ENCODE measurements at places on chromosomes 5 and 9.

GRCh38 chr5:43367909-43368669 is 44.1 kb downstream of the CCL28 start:
- no peak for DNase-seq

DNA sequence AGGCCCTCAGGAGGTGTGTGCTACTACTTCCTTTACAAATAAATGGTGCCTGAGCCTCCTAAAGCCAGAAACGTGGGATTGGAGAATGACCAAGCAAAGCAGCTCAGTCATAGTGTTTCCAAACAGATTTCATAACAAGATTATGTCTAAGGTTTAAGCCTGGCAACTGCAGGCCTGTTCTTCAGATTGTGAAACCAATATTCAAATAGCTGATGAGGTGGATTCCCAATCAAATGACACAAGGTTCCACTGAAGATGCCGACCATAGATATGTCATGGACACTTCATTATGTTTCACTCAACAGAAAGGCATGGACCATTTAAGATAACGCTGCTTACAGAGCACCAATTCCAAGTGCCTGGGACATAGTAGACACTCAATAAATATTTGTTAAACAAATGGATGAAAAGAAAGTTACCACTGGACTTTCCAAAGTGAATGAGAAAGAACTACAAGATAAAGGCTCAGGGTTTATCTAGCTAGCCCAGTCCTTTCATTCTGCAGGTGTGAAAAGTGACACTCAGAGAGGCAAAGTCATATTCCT is 189.5 kb downstream of the ACTL7B start:
- DNase-seq, result no peak

GRCh38 chr5:115096034-115096769 is 73.5 kb downstream of the TRIM36 start:
- DNase-seq, result no peak

- DNase-seq, result no peak
Observed at GRCh38 chr5:73764996-73765395, 139.0 kb downstream of the ARHGEF28 start.

DNA sequence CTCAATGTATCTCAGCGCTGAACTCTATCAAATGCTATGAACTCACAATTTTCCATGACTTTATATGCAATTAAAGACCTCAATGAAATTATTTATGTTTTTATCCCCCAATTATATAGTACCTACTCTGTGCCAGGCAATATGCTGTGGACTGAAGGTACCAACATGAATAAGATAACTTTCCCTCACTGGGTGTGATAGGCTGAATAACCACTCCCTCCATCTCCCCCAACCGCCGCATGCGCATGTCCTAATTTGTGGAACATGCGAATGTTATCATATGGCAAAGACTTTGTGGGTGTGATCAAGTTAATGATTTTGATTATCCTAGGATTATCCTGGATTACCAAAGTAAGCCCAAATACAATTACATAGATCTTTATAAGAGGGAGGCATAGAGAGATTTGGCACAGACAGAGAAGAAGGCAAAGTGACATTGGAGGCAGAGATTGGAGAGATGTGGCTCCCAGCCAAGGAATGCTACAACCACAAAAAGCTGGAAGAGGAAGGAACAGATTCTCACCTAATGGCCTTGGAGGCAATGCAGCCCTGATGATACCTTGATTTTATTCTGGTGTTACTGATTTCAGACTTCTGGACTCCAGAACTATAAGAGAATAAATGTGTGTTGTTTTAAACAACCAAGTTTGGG is 149.1 kb upstream of the VCAN start:
- DNase-seq, result no peak

DNA sequence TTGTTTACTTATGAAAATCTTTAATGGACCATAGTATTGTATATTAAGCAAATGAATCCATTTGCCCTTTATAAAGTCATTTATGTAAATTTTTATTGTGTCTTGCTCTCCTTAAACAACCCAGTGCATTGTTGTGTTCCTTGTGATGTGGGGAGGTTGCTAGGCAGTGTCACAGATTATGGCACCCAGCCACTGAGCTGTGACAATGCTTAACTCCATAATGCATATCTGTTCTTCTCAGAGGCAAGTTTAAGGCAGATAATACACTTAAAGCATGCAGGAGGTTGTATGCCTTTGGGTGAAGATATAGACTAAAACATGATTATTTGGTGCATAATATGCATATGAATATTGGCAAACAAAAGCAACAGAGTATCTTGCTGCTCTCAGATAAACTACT is 269.6 kb upstream of the RIOK2 start:
- no peak for DNase-seq

GRCh38 chr9:87280421-87280820 is 217.2 kb upstream of the DAPK1 start:
- DNase-seq, result no peak

DNA sequence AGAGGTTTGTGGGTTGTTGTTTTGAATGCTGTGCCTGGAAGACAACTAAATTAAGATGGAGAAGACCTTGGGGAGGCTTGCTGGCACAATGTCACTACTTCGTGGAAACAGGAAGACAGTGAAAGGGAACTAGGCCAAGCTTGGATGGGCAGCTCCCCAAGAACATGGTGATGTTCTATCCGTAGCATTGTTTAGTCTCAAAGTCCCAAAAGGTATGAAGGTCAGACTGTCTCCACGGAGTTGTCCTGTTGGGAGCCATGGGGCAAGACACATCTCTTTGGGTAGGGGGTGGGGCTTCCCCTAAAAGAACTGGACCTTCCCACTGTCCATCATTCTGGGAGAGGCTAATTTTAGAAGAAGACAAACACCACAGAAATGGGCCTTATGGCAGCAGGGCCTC is 140.5 kb downstream of the ENTREP1 start:
- no peak for DNase-seq

DNA sequence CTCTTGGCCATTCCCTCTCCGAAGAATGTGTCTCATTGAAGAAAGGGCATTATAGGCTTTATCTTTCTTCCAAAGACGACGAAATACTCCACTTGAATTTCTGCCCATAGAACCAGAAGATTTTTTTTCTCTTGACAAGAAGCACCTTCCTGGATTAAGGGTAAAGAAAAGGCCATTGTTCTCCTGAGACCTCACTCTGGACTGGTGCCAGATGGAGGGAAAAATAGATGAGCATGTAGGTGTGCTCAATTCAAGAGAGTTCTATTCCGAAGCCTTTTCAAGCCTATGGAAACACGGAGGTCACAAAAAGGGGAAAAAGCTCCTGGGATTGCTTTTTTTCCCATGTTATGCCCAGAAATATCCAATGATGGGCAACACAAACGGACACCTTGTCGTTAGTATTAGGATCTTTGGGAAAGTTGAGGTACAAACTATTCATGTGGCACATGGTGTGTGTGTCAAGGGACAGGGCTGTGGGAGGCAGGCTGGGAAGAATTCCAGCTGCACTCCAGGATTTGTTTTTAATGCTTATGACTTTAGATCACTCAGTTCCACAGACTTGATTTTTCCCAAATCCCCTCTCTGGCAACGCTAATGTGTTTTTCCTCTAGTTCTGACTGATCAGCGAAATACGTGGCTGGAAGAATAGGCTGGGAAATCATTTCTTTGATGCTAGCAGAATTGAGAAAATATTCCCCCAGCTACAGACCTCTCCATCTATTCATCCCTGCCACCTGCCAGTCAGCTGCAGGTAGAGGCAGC is 89.9 kb downstream of the SIL1 start:
- no peak for DNase-seq

GRCh38 chr5:67006500-67006848 is 190.1 kb downstream of the CD180 start:
- no peak for DNase-seq

DNA sequence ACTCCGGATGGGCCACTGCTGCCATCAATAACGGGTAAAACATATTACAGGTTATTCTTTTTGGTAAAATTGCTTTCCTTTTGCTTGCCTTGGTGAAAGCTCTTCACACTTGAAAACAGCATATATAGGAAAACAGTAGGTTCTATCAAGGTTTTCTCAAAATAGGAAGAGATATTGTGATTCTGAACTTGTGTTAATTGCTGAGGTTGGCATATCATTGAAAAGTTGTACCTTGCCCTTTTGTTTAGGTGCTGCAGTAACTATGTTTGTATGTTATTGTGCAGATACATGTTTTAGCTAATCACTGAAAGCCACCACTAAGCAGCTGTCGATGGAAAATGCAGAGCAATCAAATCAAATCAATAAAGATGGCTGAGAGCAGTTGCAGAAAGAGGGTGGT is 78.0 kb upstream of the C6 start:
- DNase-seq, result no peak

DNA sequence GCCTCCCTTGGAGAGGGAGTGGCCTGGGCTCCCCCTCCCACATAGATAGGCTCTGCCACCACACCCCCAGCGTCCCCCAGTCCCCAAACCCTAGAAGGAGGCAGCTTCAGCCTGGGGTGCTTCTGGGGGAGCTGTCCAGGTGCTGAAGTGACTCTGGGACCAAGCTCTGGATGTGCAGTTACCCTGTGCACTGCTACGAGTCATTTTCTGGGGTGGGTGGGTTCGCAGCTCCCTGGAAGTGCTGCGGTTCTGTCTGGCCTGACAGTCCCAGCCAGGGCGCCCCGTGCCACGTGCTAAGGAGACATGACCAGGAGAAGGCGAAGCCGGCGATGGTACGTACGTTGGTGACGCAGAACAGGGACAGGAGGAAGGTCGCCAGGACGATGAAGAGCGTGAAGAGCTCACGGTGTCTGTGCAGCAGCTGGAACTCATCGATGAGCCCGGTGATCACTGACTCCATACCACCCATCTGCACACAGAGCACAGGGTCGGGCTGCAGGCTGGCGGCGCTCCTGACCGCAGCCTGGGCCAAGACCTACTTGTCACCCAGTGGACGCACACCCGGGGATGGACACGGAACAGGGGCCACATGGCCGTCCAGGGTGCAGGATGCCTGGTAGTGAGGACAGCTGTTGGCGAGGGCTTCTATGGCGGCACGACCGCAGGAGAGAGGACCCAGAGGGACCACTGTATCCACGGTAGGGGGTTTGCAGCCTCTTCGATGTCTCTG is 35.7 kb downstream of the SLC6A3 start:
- no peak for DNase-seq

GRCh38 chr5:56692359-56693219 is 122.8 kb upstream of the MAP3K1 start:
- no peak for DNase-seq

DNA sequence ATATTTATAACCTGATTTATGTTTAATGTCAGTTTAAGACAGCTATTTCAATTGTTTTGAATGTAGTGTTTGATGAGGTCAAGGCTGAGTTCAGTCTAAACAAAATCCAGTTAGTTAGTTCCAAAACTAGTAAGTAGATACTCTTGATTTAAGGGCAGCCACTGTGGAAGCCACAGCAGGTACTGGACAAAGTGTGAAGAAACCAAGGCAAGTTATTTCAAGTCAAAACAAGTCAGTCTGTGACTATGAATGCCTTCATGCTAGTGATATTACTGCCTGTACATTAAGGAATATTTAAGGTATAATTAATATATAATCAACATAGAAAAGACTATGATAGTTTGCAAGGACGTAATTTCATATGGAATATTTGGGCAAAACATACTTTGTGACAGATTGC is 362.3 kb downstream of the DMRTA1 start:
- DNase-seq, result no peak

- DNase-seq, result no peak
Observed at GRCh38 chr5:168676501-168676900, 97.3 kb upstream of the PANK3 start.

GRCh38 chr5:174376056-174376455 is 330.6 kb downstream of the NSG2 start:
- no peak for DNase-seq

DNA sequence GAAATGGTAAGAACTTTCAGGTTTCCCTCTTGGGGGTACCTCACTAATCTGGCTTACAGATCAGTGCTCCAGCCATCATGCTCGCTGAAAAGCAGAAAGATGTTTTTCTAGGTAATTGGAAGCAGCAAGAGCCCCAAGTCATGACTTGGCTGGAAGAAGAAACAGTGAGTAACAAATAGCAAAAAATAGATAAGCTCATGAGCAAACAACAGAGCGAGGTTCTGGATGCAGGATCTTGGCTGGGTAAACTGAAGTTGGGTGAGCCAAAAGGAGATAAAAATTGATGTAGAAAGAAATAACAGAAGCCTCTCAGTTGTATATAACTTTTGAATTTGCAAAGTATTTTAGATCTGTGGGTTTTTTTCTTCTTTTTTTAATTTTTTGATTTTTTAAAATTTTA is 110.1 kb downstream of the INSYN2B start:
- no peak for DNase-seq

- no peak for DNase-seq
Observed at GRCh38 chr9:83327323-83327722, 210.9 kb downstream of the FRMD3 start.

DNA sequence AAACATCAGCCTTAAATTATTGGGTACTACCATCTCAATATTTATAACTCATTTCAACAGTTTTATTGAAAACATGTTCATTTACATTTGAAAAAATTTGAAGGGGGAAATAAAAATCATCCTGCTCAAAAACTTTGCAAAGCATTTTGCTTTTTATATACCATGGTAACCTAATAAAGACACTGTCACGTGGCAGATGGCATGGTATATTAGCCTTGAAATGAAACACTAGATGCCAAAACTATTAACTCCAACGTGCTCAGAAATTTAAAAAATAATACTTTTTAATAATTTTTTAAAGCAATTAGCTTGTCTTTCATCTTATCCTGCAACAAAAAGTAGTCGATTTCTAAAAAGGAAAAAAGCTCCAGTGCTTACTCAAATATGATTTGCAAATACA is 88.6 kb upstream of the NFIB start:
- DNase-seq, result no peak

GRCh38 chr9:2419347-2419746 is 202.2 kb upstream of the VLDLR start:
- no peak for DNase-seq

DNA sequence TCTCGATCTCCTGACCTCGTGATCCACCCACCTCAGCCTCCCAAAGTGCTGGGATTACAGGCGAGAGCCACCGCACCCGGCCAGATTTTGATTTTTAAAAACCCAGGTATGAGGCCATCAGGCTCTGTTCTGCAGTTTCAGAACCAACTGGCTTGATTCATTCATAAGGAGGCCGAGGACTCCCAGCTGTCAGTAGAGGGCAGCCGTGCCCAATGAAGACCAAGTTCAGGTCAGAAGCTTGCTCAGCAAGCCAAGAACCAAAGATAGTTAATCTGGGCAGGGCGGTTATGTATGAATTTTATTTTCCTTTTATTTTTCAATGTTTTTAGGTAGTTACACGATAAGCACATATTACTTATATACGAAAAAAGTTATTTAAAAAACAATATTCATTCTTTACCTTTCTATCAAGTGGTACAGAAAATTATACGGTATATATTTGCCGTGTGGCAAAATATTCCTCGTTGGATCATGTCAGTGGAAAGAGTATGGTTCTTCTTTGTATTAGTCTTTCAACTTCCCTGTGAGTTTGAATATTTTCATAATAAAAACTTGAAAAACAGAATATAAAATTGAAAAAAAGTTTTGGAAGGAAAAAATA is 18.0 kb downstream of the MGAT1 start:
- no peak for DNase-seq
